ENCODE measurements at places on chromosomes 3 and 15. TPM values are rescaled to one million over a fixed set of nuclear protein-coding genes. Genes with fewer than 3 reads are reported as not detected.

The GXYLT2 gene
- total RNA-seq, result not detected

DNA sequence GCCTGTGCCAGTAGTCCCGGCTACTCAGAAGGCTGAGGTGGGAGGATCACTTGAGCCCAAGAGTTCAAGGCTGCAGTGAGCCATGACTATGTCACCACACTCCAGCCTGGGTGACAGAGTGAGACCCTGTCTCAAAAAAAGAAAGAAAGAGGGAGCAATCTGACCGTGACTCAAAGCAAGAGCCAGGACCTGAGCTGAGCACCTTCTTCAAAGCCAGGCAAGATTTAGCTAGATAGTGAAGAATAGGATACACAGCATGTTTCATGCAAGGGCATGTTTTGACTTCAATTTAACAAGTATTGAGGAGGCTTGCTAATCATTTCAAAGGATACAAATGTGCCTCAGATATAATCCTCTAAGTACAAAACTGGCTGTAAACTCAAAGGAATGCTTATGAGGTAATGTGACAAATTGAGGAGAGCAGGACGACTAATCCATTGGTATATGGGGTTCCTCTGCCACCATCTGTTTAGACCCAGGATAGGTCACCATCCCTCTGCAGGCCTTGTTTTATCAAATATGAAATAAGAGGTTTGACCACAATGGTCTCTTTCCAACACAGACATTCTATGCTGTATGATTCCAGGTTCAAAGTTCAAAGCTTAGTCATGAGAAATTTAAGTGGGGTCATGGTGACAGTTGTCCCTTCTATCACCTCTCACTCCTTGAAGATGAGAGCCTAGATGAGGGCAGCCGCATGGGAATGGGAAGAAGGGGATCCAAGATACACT lies 33.2 kb downstream of the RAB27A start:
- DNase-seq, result no peak

The TNFSF10 gene
- total RNA-seq, result 63.4 TPM

GRCh38 chr15:58043192-58043903 lies 22.2 kb downstream of the ALDH1A2 start:
- no peak for DNase-seq

DNA sequence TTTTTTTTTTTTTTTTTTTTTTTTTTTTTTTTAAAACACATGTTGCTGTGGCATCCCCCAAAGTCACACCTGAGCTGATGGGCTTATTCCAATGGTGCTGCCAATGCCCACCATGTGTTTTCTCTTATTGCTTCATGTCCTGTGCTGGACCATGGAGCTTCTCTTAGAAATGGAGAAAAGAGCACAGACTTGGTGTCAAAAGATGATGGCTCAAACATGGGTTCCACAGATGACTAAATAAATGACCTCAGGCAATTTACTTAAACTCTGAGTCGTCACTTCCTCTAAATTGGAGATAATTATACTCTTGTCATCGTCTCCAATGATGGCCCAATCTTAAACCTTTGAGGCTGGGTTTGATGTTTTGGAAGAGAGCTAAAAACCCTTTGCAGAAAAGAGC lies 28.1 kb downstream of the CHST2 start:
- DNase-seq, result no peak

- DNase-seq, result no peak
Measured at GRCh38 chr15:56817321-56818080, 84.2 kb upstream of the ZNF280D start.

The RETNLB gene
- not detected for total RNA-seq

GRCh38 chr3:98029083-98029482 lies 6.0 kb downstream of the GABRR3 start:
- DNase-seq, result peak; percentile 14

The IL17RB gene
- total RNA-seq, result 0.87 TPM

The ERC2 gene
- total RNA-seq, result not detected

DNA sequence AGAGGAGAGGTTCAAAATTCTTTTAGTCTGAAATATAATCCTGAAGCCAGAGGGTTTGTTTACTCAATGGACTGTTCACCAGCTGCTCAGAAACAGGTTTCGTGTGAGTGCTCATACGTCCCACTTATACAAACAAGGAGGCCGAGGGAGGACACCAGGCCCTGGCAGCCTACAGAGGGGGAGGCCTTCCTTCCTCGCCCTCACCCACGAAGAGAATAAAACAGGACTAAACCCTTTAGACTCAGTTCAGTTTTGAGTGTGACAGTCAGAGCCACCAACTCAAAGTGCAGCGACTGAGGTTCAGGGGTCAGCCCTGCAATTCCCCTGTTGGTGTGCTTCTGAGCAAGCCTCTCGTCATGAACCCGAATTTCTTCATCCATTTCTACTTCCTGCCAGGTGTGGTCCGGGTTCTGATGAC lies 17.3 kb downstream of the FAM174B start:
- DNase-seq, result no peak

DNA sequence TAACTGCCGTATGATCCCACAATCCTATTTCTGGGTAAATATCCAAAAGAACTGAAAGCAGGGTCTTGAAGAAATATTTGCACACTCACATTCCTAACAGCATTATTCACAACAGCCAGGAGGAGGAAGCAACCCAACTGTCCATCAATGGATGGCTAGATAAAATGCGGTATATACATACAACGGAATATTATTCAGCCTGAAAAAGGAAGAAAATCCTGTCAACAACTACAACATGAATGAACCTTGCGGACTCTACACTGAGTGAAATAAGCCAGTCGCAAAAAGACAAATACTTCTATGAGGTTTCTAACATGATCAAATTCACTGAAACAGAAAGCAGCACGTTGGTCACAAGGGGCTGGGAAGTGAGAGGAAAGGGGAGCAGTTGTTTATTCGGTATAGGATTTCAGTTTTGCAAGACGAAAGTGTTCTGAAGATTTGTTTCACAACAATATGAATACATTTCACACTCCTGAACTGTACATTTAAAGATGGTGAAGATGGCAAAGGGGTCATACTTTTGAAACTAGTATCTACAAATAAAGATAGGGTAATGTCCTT lies 6.2 kb downstream of the DLG1 start:
- no peak for DNase-seq

GRCh38 chr3:169104972-169105371 lies 558.5 kb downstream of the MECOM start:
- DNase-seq, result no peak

- no peak for DNase-seq
Measured at GRCh38 chr3:25380222-25380739, 47.8 kb upstream of the RARB start.

- no peak for DNase-seq
Measured at GRCh38 chr3:189577050-189577951, 53.9 kb upstream of the TP63 start.

DNA sequence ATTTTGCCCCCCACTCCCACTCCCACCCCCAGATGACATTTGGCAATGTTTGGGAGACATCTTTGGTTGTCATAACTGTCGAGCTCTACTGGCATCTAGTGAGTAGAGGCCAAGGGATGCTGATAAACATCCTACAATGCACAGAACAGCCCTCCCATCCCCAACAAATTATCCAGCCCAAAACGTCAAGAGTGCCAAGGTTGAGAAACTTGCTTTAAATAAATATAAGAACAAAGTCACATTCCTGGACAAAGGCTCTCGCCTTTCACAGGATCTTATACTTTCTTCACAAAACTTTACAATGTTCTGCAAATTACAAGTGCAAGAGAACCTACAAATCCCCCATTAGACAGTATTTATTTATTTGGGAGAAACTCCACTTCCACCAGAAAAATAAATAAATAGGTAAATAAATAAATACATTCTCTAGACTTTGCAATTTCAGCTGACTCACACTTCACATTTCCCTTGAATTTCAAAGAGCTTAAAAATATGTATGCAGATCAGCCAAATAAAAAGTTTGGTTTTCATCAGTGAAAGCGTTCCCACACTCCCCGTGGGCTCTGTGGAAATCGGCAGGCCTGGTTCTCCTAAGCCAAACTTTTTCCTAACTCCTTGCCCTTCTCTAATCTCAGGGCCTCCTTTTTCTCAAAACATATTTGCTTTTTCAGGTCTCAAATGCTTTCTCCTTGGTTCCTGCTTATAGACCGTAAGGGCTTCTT lies 12.7 kb upstream of the CPA3 start:
- no peak for DNase-seq
